ENCODE measurements at places on chromosomes 11 and 22. TPM values are rescaled to one million over a fixed set of nuclear protein-coding genes. Genes with fewer than 3 reads are reported as not detected.

TSSK2 gene
- not detected for total RNA-seq

RIC3 gene
- total RNA-seq = 4.6 TPM

MOV10L1 gene
- 2.5 TPM for total RNA-seq

SLC22A25 gene
- not detected for total RNA-seq

SF3B2 gene
- total RNA-seq = 153 TPM

KCNK4 gene
- not detected for total RNA-seq

NRXN2 gene
- 2.3 TPM for total RNA-seq

DNAL4 gene
- 8.8 TPM for total RNA-seq

ESRRA gene
- 32.1 TPM for total RNA-seq

B3GAT1 gene
- 0.63 TPM for total RNA-seq

PANX3 gene
- not detected for total RNA-seq

SYT9 gene
- 0.46 TPM for total RNA-seq

ACR gene
- not detected for total RNA-seq

TMPRSS6 gene
- total RNA-seq = not detected

ROBO4 gene
- total RNA-seq = 57.6 TPM

PLEKHB1 gene
- 7.0 TPM for total RNA-seq

XKR3 gene
- total RNA-seq = not detected

GDPD4 gene
- not detected for total RNA-seq

CCDC134 gene
- 3.5 TPM for total RNA-seq

GLYATL1B gene
- total RNA-seq = not detected

RASL10A gene
- total RNA-seq = not detected

APOA1 gene
- not detected for total RNA-seq

INPP5J gene
- 0.47 TPM for total RNA-seq

CCS gene
- total RNA-seq = 42.4 TPM

WT1 gene
- 78.0 TPM for total RNA-seq

TAF10 gene
- total RNA-seq = 52.6 TPM

GPR83 gene
- not detected for total RNA-seq

UCP2 gene
- total RNA-seq = 163 TPM

PAMR1 gene
- total RNA-seq = 34.3 TPM

TBC1D10A gene
- total RNA-seq = 17.5 TPM

SLC37A2 gene
- total RNA-seq = 26.0 TPM

AP5B1 gene
- 32.8 TPM for total RNA-seq

THAP12 gene
- 59.9 TPM for total RNA-seq

OR5B21 gene
- total RNA-seq = not detected

CHRM1 gene
- total RNA-seq = not detected

PIWIL4 gene
- 2.3 TPM for total RNA-seq
